ENCODE measurements at places on chromosomes 4 and X.

DNA sequence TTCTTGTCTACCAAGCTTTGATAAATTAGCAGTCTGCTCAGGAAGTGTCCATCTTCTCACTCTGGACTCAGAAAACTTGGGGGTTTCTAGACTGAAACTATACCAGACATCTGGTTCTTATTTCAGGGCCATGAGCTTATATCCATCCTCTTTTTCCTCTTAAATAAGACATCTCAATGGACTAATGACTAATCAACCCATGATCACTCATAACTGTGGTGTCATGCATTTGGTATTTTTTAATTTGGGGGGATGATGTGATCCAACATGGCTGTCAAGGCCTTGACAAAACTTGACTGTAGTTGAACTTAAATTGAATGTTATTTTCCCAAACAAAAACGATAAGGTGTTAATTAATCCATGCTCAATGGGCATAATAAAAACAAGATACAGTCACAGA, 87.8 kb downstream of the GPRASP3 start:
- no peak for DNase-seq

DNA sequence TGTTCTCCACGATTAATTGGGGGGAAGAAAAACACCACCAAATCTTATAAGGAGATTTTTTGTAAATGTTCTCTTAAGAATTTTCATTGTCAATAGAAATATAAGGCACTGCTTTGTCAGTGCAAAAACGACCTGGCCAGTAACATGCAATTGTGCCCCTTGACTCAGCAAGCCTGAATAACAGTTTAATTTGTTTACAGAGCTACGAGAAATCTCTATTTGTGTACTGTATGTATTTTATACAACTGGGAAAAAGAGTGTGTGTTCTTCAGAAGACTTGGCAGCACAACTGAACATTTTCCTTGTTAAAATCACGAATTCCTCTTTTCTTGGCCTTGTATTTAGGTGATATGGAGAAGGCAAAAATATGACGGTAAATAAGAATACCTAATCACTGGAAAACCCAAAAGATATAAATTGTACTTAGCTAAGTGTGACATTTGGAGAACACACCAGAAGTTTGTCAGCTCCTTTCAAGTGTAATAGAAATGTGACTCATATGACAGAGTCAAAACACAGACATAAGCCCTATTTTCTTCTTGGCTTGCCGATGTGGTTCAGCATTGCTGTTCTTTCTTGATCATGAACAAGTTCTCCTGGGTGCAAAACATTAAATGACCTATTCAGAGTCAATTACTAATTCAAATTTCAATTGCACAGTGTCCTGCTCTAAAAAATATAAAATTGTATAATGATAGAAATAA, 945.0 kb upstream of the INTU start:
- DNase-seq = no peak

- DNase-seq = no peak
Observed at GRCh38 chr4:2637956-2638552, 101.6 kb downstream of the FAM193A start.

- DNase-seq = no peak
Observed at GRCh38 chr4:74366367-74366911, 1.5 kb downstream of the EREG start.

DNA sequence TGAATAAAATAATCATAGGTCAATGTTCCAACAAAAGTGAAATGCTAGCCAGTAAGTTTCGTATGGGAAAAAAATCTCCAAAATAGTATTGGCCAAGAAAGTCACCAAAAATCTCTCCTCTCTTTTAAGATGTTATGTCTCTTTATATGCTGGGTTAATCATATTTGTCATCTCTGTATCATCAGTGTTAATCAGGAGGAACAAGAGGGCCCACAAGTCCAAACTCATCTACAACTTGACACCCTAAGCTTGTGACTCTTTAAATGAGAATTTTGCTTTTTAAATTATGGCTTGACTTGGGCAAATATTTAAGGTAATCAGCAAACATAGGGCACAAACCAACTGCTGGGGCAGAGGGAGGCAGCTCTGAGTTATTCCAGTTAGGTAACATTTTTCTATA, 75.5 kb downstream of the AMMECR1 start:
- no peak for DNase-seq
